ENCODE measurements at places on chromosomes 6 and 20.

- DNase-seq: no peak
Measured at GRCh38 chr6:106512968-106513574, 116.2 kb downstream of the RTN4IP1 start.

- no peak for DNase-seq
Measured at GRCh38 chr6:127341471-127342202, 1.8 kb downstream of the ECHDC1 start.

GRCh38 chr20:38091441-38092216, 58.1 kb downstream of the RPRD1B start:
- DNase-seq: no peak

DNA sequence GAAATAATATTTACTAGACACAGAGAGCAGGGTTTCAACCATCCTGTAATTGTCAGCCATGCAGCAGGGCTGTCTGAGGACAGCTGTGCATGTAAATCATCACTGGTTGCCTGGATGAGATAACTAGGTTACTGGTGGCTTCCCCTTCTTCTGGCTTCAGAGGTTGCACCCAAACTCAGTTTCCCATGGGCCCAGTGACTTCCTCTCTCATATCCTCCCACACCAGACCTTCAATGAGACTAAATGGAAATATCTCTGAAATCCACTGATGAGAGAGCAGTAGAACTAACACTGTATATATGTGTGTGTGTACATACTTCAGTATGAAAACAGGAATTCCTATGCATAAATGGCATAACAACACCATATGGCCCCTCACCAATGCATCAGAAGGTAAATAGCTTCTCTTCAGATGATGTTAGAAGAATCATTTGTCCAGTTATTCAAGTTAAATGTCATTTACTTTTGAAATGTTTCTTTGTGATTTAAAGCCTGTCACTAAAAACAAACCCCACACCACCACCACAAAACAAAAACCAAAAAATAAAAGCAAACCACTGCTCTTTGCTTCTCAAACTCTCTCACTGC, 51.0 kb upstream of the IL20RA start:
- DNase-seq: no peak

DNA sequence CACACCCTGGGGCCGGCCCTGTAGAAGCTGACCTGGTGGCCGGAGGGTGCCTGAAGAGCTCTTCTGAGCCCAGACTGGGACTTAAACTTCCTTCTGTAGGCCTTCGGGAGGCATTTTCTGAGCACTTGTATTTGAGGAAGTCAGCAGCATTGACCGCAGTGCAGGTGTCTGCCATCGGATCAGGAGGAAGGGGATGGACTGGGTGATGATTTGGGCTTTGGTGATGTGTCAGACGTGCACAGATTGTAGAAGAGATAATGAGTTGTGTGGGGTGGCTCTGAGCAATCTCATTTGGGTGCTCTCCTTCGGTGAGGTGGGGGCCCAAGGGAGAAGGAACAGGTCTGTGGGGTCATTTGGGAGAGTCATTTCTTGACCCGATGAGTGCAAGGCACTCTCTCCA, 150.9 kb downstream of the ARID1B start:
- no peak for DNase-seq

- peak; percentile 95 for DNase-seq
Measured at GRCh38 chr6:168525926-168526630, 85.1 kb downstream of the SMOC2 start.

GRCh38 chr6:159654483-159655098, 38.5 kb downstream of the SOD2 start:
- peak; percentile 82 for DNase-seq

DNA sequence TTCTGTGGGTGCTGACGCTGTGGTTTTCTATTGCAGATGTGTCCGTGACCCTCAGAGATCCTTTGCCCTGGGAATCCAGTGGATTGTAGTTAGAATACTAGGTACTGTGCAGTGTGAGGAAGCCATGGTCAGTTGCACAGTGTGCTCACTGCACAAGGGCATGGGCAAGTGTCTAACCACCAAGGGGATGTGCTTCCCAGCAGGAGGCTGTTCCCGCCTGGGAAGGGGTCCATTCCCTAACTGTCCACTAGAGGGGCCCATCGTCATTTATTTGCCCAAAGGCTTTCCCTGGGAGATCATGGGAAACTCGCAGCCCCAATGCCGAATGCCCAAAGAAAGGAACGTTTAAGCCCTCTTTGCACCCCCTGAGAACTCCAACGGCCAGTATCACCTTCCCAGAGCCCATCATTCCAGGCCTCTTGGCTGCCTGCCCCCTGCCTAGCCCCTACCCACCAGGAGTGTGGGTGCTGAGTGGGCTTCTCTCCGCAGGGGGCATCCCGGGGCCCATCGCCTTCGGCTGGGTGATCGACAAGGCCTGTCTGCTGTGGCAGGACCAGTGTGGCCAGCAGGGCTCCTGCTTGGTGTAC, 26.2 kb downstream of the SLCO4A1 start:
- DNase-seq: peak; percentile 64

GRCh38 chr6:5529733-5530132, 268.4 kb downstream of the FARS2 start:
- DNase-seq: no peak

- no peak for DNase-seq
Measured at GRCh38 chr6:158332237-158332636, 20.0 kb downstream of the TULP4 start.

- no peak for DNase-seq
Measured at GRCh38 chr20:33019465-33020277, 11.8 kb upstream of the BPIFB6 start.

- no peak for DNase-seq
Measured at GRCh38 chr6:168387426-168387825, 53.6 kb upstream of the SMOC2 start.

DNA sequence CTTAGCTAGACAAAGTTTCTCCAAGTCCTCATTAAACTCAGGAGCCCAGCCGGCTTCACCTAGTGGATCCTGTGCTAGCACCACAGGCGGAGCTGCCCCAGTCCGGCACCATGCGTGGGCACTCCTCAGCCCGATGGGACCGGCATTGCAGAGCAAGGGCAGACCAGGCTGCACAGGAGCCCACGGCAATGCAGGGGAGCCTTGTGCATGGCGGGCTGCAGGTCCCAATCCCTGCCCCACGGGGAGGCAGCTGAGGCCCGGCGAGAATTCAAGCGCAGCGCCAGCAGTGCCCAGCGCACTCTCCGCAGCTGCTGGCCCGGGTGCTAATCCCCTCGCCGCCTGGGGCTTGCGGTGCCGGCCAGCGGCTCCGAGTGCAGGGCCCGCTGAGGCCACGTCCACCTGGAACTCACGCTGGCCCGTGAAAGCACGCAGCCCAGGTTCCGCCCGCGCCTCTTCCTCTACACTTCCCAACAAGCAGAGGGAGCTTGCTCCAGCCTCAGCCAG, 292.3 kb upstream of the EYS start:
- no peak for DNase-seq

DNA sequence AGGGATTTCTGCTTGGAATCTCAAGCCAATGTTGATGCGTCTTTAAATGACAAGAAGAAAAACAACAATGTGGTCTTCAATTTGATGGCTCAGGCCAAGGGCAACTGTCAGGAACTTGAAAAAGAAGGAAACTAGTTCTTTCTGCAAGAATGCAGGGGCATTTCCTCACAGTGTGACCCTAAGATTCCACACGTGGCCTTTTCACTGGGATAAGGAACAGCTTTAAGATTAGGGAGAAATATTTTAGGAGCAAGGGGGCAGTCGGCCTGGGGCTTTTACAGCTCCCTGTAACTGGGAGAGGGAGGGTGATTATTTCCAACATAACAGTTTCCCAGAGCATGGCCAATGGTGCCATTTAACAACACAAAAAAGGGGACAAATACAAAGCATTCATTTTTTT, 39.4 kb upstream of the MRPS10 start:
- no peak for DNase-seq

- no peak for DNase-seq
Measured at GRCh38 chr6:1327630-1328029, 15.7 kb downstream of the FOXQ1 start.

DNA sequence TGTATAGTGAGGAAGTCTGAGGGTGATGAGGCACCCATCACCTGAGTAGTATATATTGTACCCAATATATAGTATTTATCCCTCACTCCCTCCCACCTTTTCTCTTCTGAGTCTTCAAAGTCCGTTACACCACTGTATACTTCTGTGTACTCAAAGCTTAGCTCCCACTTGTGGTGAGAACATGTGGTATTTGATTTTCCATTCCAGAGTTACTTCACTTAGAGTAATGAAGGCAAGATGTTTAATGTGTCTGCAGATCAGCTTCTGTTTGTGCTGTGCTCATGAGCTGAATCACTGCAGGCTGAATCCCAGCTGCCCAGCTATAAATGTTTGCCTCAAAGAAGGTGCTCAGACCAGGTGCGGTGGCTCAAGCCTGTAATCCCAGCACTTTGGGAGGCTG, 139.3 kb upstream of the FOXA2 start:
- DNase-seq: no peak

DNA sequence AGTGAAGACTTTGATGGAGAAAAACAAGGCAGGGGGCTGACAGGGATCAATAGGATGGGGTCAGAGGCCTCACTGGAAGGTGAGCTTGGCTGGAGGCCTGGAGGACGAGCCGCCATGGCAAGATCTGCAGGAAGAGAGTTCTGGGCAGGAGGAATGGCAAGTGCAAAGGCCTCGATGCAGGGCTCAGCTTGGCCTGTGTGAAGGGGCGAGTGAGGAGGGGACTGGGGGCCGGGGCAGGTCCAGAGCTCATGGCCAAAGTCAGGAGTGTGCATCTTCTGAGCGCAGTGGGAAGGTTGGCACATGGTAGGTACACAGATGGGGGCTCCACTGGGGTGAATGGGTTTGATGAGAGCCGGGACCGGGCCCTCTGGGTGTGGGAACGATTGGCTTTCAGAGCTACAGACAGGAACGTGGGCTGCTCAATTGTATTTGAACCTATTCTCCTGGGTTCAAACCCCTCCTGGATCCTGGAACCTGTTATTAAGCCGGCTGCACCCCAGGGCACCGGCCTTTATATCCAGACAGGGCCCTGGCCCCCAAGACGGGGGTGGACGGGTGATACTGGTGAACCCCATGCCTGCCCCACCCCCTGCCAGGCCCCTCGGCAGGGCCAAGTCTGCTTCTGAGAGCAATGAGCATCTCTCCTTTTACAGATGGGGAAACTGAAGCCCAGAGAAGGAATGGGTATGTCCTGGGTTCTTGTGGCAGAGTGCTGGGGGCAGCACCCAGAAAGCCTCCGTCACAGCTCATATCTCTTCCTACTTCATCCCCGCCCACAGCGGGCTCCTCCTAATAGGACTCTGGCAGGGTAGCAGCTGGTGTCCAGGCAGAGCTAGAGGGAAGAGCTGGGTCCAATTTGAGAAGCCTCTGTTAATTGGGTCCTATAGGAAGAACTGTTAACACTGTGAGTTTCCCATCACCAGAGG, 106.1 kb downstream of the CEBPB start:
- DNase-seq: no peak

GRCh38 chr20:20375862-20376261, 8.0 kb downstream of the INSM1 start:
- DNase-seq: peak; percentile 98

DNA sequence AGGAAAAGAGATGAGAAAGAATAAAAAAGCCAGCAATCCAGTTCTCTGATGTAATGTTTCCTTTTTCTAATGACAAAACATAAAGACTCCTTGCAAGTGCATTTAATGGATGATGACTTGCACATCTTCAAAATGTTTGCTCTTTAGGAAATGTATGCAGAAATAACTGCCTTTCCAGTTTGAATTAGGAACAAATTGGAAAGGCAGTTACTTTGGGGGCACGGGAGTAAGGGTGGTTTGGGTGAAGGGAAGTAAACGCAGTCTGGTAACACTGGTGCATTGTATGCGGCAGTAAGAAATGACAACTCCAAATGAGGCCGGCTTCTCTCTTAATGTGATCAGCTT, 57.6 kb upstream of the REV3L start:
- DNase-seq: no peak

DNA sequence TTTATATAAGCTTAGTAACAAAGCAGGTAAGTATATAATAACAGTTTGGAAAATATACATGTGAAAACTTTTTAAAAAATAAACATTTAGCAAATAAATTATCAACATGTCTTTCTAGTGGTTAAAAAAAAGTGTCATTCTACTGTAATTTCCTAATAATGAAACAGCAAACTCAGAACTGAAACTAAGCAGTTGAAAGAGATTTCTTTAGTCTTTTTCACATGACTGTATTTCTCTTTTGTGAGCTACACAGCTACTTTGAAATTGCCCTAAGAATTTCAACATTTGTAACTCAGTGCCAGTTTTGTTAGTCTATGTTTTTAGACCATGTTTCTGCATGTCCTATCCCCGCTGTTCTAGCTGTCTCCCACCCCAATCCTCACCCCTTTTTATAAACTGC, 28.4 kb upstream of the SDHAF4 start:
- DNase-seq: no peak

DNA sequence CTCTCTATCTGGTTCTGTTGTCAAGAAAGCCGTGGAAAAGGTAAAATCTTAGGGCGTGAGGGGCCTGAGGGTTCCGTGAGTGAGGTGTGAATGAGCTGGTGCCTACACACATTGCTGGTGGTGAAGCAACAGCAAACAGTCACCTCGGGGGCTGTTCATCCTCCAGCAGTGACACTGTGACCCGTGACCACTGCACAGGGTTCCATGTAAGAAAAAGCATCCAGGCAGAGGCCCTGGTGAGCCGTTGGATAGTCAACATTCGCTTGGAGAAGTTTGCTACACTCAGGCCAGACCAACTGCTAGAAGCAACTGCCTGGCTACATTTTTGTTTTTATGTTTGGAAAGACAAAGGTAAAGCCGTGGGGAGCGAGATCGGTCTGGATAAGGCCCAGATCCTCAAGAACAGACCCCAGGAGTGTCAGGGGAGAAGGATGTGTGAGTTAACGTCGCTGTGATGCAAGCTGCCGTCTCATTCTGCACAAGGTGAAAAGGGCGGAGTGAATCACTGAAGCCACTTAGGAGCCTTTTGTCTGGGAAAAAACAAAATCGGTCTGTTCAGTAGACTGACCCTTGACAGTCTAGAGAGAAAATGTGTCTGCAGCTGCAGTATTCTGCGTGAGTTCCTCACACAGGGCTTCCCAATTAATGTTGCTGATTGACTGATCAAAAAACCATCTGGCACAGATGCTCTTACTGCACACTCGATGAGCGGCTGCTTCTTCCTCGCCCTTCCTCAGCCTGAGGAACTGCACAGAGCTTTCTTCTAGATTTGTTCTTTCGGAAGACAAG, 404.0 kb downstream of the SMOC2 start:
- no peak for DNase-seq

GRCh38 chr6:36759148-36759759, 61.6 kb downstream of the RAB44 start:
- peak; percentile 75 for DNase-seq

DNA sequence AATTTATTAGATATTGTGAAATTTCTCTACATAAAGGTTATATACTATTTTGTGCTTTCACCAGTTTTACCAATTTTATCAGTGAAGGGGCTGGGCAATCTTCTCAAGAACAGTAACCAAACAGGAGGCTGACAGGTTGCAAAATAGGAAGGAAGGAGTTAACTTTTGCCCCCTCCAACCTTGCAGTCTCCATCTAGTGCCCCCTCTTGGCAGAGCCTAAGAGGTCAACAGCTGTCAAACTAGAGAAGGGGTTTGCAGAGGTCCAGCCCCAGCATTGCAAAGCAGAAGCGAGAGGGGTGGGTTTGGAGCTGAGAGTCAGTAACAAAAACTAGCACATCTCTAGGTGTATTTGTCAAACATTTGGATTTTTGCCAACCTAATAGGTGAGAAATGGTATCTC, 391.0 kb downstream of the CDC5L start:
- DNase-seq: no peak

Measured in NCI-H1105 treated with DMSO at 0.1 percent for 48 hours (cell line).